ENCODE measurements at places on chromosomes 5 and 9.

- no peak for DNase-seq
These were observed 18.7 kb upstream of the SEMA6A start for GRCh38 chr5:116593340-116593739.

GRCh38 chr5:154138701-154139100 is 51.8 kb upstream of the GALNT10 start:
- no peak for DNase-seq

- DNase-seq: no peak
These were observed 100.3 kb downstream of the GCNT1 start for GRCh38 chr9:76559286-76559685.

DNA sequence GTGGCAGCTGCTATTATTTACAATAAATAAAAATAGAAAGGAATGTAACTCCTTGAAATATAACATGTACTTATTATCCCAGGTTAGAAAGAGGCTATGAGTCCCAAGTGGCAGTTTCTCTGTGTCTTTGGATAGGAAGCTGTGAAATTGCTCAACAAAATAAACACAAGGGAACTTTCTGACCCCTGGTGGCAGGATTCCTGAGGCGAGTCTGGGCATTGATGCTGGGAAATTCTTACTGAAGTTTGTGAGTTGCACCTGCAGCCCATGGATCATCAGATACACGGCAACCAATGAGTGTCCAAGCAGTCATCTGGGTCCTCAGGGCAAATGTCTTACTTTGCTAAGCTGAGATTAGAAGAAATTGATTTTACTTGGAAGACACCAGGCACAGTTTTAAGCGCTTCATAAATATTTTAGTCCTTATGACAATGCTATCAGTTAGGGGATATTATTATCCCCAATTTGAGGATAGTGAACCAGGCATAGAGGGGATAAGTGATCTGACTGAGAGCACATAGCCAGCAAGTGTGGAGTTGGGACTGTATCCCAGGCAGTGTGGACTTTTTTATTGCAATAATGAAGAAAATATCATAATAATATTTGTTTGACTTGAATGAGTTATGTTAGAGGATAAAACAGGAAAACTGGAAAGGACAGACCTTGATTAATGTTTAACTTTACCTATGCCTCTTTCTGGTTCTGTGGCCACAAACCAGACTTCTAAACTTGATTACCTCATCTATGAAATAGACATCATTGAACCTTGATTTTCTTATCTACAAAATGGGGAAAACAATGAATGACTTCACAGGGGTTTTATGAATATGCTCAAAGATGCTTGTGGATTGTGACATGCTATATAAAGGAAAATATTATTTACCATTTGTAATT is 265.5 kb upstream of the ADAMTSL1 start:
- peak; percentile 13 for DNase-seq

- no peak for DNase-seq
These were observed 176.8 kb downstream of the FER start for GRCh38 chr5:108924457-108924961.

DNA sequence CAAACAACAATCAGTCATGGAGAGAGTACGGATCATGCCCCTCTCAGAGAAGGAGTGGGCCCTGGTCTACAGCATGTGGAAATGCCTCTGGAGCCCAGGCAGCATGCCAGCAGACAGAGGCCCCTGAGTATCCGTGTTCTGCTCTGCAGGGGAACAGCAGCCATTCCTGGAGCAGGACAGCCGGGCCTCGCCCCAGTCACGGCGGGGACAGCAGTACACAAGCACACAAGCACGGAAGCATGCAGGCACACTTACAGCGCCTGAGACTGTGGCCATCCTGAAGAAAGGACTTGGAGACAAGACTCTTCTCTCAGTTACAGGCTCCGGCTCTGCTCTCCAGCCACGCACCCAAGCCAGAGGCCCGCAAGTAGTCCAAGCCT is 102.6 kb upstream of the ALDH1B1 start:
- no peak for DNase-seq

- no peak for DNase-seq
These were observed 29.7 kb downstream of the RASGRF2 start for GRCh38 chr5:80989883-80990282.

GRCh38 chr5:321230-321725 is at the start of gene AHRR:
TSS of gene AHRR (plus strand) at chr5:321714. CDS start at chr5:343903, 22,189 bp downstream.
- DNase-seq: no peak

DNA sequence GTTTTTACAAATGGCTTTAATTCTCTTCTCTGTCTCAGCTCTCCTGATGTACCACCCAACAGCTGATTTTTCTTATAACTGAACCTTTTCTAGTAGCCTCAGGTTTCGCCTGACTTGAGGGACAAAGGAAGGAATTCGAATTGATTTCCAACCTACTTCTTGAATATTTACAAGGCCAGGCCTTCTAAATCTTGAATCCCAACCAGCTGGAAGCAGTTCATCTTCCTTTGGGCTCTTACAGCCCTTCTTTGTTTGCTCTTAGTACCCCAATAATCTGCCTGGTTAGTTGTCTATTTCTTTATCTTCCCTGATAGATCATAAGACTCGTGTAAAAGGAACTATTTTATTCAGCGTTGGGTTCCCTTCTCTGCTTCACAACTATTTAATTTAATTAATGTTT is 95.9 kb downstream of the NLN start:
- DNase-seq: no peak

- DNase-seq: no peak
These were observed 7.1 kb downstream of the BBLN start for GRCh38 chr9:128167209-128167608.

DNA sequence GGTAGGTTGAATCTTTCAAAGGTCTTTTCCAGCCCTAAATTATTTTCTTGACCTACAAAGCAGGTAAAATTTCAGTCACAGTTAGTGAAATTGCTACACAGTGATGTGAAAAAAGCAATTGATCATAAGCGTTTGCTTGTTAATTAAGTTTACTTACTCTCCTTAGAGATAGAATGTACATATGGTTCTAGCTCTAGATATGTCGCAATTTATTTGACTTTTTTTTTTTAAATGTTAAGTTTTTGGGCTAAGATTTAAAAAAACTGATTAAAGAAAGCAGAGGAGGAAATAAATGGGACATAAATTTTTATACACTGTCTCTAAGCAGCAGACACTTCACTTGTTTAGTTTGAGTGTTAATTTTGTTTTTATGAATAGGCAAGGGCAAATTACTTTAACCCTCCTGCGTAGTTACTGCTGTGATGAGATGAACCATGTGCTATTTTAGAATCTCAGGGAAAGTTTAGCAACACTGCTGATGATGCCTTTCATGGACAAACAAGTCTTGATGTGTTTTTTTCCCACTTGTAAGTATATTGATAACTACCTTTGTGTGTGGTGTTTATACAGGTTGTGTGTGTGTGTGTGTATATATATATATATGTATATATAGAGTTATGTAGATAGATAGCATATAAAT is 38.3 kb upstream of the FAM120AOS start:
- DNase-seq: no peak

DNA sequence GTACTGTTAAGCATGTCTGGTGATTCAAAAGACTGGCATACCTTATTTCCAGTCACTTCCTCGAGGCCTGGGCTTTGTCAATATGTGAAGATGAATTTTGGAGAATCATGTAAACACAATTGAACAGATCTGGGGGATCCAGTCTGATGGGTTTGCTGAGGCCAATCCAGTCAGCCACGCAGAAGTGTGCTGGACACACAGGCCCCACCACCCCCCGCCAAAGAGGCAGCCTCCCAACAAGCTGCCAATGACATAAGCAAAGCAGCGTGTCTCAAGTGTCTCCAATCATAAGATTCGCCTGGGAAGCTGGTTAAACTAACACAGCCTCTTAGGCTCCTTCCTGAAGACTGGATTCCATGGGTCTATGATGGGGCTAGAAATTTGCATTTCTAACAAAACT is 192.9 kb upstream of the KLF9 start:
- no peak for DNase-seq

- no peak for DNase-seq
These were observed 658.4 kb downstream of the EFNA5 start for GRCh38 chr5:107012371-107012770.

DNA sequence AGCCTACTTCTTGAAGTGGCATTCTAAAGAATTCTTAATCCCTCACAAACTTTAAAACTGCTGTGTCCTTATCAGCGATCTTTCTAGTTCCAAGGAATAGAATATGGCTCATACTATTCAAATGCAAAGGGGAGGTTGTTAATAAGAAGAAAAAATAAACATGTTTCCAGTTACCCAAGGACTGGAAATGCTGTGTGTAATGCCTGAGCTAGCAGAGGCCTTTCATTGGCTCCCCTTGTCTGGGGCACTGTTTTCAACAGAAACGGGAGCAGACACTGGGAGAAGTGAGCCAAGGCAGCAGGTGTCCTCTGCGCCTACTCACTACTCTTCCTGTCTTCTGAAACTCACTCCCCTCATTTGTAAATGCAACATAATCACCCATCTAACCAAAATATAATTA is 253.0 kb downstream of the MARCHF11 start:
- no peak for DNase-seq

DNA sequence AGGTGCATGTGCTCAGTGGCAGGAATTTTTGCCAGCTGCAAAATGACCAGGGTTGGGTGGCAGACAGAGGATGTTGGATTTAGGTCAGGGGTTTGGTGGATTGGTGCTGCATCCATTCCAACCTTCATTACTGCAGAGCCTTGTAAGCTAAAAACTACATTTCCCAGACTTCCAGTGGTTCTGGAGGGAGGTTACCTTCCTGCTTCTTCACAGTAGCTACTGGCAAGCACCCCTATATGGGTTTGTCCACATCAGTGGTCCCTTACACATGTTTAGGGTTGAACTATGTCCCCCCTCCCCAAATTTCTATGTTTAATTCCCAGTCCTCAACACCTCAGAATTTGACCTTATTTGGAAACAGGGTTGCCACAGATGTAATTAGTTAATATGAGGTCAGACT is 20.7 kb upstream of the IL17B start:
- DNase-seq: no peak

GRCh38 chr9:6098431-6098830 is 83.0 kb upstream of the RANBP6 start:
- DNase-seq: no peak

DNA sequence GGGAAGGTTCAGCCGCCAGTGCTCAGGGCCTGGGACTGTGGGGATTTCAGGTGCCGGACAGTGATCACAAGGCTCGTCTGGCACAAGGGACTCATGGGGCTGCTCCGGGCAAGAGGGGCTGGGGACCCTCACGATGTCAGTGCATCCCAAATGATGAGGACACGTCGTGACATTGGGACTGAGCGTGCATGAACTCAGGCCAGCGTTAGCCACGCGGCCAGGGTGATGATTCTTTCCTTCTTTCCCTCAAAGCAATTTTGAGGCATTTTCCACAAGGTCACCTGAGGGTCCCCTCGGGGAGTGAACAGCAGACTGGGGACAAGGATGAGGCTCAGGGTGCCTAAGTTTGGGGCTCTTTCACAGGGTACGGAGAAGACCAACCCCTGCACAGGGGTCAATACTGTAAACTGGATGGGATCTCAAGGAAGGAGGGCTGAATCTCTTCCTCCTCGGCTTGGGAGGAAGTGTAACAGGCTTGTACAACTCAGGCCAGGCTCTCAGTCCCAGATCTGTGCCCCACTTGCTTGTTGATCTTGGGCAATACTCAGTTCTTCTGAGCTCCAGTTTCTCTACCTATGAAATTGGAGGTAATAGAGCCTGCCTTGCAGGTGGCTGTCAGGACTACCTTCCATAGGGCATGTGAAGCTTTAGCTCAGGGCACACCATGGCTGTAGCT is 78.5 kb downstream of the PRRT1B start:
- DNase-seq: no peak

DNA sequence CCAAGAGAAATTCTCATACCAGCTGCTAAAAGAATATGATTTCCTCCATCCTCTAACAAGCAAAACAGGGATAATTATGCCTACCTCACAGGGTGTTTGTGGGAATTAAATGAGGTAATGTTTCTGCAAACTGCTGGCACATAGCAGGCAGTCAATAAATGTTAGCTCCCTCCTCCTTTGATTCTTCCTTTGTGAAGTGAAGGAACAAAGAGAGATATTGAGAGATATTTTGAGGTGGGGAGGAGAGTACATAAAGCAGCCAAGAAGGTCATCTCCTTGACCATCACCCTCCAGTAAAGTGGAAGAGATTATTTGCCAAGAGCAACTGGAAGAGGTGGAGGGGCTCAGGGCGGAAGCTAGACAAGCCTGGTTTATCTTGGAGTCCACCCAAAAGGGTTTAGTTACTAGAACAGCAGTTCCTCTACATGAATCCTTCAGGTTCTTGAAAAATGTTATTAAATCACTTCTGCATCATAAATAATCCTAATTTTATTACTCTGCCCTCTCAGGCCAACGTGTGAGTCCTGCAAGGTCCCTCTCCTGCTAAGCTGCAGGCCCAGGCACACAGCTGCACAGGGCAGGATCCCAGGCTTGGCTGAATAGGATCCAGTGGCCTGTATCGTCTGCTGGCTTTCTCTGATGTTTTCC is 35.0 kb upstream of the TLE1 start:
- DNase-seq: no peak

DNA sequence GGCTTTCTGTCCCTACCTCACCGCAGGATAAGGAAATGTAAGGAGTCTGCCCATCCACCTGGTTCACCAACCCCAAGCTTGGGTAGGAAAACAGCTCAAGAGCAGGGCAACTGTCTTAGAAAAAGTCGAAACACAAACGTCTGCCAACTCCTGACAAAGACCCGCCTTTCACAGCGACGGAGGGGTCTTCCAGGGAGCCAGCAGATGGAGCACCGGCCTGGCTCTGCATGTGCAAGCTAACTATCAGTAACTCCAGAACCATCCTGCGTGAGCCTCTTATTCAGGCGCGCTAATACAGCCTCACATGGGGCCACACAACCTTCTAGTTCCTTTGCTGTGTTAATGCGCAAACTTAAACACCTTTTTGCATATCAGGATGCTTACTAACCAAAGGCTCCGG is 26.9 kb downstream of the CAMSAP1 start:
- DNase-seq: no peak

GRCh38 chr9:15155323-15155722 is 151.7 kb downstream of the TTC39B start:
- no peak for DNase-seq

GRCh38 chr5:311963-312362 is 9.6 kb upstream of the AHRR start:
- DNase-seq: no peak

GRCh38 chr5:180689071-180689694 is 39.8 kb upstream of the FLT4 start:
- DNase-seq: no peak
